ENCODE measurements at places on chromosomes 4 and X.

DNA sequence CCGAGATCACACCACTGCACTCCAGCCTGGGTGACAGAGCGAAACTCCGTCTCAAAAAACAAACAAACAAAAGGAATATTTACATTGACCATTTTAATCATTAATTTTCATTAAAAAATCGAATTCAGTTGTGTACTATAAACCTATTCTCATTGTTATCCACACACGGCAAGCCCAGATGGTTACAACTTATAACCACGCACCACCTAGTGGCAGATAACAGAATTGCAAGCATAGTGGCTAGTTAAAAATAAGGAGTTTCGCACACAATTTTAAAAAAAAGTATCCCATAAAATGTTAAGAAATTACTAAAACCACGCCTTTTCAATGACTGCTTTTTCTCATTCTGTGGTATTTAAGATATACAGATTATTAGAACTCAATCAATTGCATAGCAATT is 25.4 kb downstream of the MBNL3 start:
- peak; percentile 60 for DNase-seq

GRCh38 chrX:68902706-68903504 is 74.1 kb downstream of the EFNB1 start:
- no peak for DNase-seq

- DNase-seq, result no peak
Observed at GRCh38 chrX:68490644-68491043, 8.2 kb upstream of the YIPF6 start.

GRCh38 chr4:80204433-80205011 is 7.2 kb downstream of the PRDM8 start:
- peak; percentile 53 for DNase-seq

- no peak for DNase-seq
Observed at GRCh38 chr4:140344101-140344500, 29.3 kb upstream of the SCOC start.

DNA sequence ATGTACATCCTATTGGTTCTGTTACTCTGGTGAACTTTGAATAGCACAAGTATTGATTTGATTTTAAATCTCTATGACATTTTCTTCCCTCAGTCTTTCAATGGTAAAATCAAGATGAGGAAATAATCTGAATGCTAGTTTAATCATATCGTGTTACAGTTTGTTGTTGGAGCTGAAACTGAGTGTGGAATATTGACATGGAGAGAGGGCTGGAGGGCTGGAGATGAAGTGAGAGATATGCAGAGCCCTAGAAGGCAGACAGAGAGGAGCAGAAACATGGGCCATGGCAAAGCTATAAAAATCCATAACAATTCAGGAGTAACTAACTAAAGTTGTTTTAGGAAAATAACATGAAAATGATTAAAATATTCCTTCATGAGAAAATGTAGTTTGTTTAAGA is 141.1 kb downstream of the BANK1 start:
- no peak for DNase-seq

- DNase-seq, result no peak
Observed at GRCh38 chr4:5836943-5837342, 55.9 kb downstream of the CRMP1 start.

DNA sequence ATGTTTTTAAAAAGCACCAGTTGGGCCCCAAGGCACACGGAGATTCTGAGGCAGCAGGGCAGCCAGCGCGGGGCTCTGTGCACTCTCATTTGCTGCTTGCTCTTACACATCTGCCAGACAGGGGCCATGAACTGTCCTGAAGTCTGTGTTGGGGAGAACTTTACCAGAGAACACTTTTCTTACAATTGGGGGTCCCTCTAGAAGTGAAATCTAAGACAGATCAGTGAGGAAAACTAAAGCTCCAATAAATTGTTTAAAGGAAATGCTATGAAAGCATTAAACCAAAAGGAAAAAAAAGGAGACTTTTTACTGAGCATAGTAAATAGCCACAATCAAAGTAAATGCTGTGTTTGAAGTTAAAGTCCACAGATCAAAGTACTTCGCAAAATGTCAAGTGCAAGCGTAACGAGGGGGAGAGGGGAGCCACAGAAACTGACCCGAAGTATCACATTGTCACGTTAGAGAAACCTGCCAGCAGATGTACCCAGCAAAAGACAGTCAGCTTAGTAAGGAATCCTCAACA is 37.8 kb downstream of the SORBS2 start:
- DNase-seq, result no peak

DNA sequence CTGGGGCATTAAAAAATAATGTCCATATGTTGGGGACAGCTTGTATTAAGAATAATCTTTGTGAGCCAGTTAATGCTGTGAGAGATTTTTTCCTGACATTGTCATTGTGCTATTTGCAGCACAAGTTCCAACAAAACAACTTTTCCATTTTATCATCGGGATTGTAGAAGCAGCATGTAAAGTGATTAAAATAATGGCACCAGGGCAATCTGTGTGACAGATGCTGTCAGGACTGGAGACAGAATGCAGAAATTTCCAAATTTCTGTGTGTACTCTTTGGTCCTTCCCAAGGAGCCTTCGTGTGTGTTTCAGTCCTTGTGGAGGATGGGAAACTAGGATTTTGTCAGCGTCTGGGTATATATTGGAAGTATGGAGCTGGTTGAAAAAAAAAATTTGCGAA is 101.5 kb upstream of the LIMCH1 start:
- DNase-seq, result no peak

DNA sequence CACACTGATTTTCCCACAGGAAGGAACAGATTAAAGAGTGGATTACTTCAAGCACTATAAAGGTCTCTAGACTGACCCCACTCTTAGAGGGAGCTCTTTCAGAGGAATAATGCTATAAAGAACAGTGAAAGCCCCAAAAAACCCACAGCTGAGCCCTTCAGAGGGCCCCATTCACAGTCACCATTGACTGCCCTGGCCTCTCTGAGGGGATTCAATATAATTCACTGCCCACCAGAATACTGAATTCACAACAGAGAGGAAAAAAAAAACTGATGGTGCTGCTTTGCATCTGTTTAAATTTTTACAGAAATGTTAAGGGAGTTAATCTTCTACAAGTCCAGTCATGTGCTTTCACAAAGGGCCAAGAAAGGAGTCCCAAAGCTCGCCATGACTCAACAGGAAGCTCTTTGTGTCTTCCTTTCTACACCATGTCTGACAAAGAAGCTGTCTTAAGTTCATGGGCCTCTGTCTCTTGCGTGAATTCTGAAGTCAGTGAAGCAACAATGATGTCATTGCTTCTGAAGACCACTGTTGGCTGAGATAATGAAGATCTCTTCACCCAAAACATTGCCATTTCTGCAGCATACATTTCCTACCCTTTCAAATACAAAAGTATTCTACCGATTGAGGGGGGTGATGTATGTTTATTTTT is 174.9 kb downstream of the ADAMTS3 start:
- DNase-seq, result no peak

DNA sequence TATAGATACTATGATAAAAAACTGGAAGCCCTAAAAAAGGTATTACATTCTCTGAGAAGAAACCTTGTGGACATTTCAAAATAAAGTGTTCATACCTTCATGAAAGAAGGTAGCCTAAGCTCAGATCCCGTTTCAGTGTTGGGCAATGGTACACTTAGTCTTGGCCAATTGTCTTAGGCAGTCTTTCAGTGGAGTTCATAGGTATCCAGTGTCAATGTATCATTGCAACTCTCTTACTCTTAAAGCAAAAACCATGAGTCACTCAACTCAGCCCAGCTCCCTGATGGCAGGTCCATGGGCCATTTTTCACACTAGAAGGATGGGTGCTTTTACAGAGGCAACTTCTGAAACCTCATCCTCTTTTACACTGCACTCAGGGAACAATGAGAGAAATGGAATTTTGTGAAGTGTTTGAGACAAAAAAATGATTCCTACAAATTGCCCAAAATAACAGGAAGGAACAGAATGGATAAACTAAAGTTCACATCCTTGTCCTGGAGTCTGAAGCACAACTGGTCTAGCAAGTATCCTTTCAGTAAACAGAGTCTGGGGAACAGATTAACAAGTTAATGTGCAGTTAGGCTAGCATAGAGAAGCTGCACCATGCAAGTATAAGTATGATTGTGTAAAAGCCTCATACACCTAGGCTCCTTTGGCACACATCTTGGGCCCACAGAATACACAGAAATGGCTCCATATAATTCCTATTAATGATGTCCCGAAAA is 7.0 kb upstream of the ZNF827 start:
- DNase-seq, result no peak

GRCh38 chrX:14508025-14508690 is 21.2 kb upstream of the GLRA2 start:
- no peak for DNase-seq

All from suppressor macrophage treated with lipopolysaccharide for 1 hour (primary cell).